ENCODE measurements at places on chromosomes 11 and 22.

GRCh38 chr11:7657306-7658025 lies 15.8 kb downstream of the CYB5R2 start:
- no peak for DNase-seq

DNA sequence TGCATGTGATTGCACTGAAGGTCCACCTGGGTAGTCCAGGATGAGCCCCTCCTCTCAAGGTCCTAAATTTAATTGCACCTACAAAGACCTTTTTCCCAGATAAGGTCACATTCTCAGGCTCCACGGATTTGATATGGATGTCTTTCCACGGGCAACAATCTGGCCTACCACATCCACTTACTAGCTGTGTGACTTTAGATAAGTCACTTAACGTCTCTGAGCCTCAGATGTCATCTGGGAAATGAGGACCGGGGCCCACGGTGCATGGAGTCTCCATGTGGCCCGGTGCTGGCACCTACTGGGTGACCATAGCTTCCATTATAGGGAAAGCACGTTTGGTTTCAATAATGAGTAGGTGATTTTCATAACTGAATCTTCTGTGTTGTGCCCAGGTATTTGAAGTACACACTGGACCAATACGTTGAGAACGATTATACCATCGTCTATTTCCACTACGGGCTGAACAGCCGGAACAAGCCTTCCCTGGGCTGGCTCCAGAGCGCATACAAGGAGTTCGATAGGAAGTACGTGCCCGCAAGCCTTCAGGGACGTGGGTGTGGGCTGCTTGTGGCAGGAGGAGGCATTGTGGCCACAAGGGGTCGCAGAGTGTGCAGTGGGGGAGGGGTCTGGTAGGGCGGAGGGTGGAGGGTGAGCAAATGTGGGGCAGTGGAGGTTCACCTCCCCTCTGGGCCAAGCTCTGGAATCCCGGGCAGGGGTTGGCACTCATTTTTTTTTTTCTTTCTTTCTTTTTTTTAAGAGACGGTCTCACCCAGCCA lies 55.7 kb downstream of the ARHGAP8 start:
- DNase-seq = no peak

GRCh38 chr22:49986325-49986724 lies 25.8 kb downstream of the PIM3 start:
- no peak for DNase-seq

GRCh38 chr11:72012897-72013721 lies 14.4 kb downstream of the IL18BP start:
- DNase-seq = no peak

GRCh38 chr11:31728432-31728831 lies 82.7 kb downstream of the PAX6 start:
- no peak for DNase-seq

- DNase-seq = no peak
These were observed 26.9 kb downstream of the DRD2 start for GRCh38 chr11:113448316-113448677.

DNA sequence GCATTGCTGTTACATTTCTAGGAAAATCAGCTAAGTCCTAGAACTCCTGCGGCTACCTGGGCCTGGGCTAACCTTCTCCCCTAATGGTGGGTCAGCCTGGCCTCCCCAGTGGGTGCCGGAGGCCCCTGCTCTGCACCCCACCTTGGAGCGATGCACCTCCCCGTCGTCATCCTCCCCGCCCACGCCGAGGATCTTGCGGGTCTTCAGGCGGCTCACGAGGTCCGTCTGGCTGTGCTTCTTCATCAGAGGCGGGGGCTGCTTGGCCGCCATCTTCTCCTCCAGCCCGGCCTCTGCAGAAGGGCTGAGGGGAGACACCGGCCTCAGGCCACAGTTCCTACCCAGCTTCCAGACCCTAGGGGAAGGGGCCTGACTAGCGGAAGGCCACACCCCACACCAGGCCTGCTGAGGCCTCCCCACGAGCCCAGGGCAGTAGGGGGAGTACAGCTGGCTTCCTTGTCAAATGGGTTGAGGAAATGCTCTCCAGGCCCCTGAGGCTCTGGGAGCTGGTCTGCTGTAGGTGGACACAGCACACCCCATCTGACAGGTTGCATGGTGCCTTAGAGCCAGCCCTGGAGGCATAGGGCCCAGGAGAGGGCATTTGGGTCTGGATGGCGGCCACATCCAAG lies 12.5 kb downstream of the TP53I11 start:
- DNase-seq = no peak

DNA sequence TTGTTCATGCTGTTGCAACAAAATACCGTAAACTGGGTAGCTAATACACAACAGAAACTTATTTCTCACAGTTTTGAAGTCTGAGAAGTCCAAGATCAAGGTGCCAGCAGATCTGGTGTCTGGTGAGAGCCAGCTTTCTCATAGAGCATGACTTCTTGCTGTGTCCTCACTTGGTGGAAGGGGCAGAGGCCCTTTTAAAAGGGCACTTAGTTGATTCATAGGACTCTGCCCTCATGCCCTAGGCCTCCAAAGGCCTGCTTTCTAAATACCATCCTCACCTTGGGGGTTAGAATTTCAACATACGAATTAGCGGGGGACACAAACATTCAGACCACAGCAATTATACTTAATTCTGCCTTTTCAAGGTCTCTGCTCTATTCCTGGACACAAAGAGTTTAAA lies 52.3 kb upstream of the FDX1 start:
- no peak for DNase-seq

DNA sequence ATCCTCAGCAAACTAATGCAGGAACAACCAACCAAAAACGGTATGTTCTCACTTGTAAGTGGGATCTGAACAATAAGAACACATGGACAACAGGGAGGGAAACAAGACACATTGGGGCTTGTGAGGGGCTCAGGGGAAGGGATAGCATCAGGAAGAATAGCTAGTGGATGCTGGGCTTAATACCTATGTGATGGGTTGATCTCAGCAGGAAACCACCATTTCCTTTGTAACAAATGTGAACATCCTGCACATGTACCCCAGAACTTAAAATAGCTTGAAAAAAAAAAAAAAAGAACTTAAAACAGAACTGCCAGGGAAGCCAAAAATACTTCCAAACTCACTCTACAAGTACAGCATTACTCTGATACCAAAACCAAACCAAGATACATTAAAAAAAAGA lies 33.8 kb downstream of the CASP4 start:
- DNase-seq = no peak

GRCh38 chr22:38213319-38213989 lies 11.7 kb downstream of the MAFF start:
- DNase-seq = no peak

GRCh38 chr11:129930296-129930695 lies 34.9 kb upstream of the NFRKB start:
- DNase-seq = no peak

GRCh38 chr11:63888170-63889086 lies 28.5 kb downstream of the RCOR2 start:
- DNase-seq = peak; percentile 93

DNA sequence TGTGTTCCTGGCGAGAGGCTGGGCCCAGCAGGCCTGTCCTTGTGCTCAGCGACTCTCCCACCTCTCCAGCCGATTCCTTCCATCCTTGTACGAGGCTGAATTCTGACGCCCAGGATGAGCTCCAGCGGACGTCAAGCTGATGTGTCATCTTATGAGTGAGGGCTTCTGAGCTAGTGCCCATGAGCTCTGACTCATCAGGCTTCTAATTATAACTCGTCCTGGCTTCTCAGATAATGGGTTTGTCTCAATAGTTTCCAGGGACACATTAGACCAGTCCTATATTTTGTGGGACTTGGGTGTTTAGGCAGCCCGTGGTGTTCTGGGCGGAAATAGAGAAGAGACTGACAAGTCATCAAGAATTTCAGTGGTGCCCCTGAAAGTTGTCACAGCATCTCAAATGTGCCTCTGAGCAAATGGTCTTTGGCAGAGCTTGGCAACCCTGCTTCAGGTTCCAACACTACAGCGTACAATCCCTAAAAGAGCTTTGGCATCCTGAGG lies 108.2 kb upstream of the CD44 start:
- DNase-seq = no peak

GRCh38 chr11:133787379-133788141 lies 57.8 kb downstream of the SPATA19 start:
- peak; percentile 38 for DNase-seq

- DNase-seq = no peak
These were observed 72.0 kb downstream of the TRIM29 start for GRCh38 chr11:120065876-120066275.

GRCh38 chr11:16613262-16613511 lies 125.3 kb upstream of the C11orf58 start:
- no peak for DNase-seq

- no peak for DNase-seq
These were observed 1341.5 kb upstream of the TENM4 start for GRCh38 chr11:80782135-80782885.

DNA sequence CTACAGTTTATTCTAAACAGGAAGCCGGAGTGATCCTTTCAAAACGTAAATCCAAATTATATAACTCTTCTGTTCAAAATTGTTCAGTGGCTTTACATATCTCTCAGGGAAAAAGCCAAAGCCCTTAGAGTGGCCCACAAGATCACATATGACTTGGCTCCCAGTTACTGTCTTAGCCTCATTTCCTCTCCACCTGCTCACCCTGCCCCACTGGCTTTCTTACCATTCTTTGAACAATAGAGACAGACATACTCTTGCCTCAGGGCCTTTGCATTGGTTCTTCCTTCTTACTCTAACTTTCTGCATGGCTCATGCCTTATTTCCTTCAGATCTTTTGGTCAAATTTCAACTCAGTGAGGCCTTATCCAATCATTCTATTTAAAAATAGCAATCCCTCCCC lies 52.1 kb downstream of the STIM1 start:
- DNase-seq = no peak

GRCh38 chr11:102268083-102268984 lies 49.0 kb upstream of the BIRC3 start:
- peak; percentile 94 for DNase-seq

GRCh38 chr11:65205602-65205967 lies 23.9 kb downstream of the CAPN1 start:
- no peak for DNase-seq

GRCh38 chr22:17380359-17381087 lies 11.3 kb downstream of the CECR2 start:
- no peak for DNase-seq

DNA sequence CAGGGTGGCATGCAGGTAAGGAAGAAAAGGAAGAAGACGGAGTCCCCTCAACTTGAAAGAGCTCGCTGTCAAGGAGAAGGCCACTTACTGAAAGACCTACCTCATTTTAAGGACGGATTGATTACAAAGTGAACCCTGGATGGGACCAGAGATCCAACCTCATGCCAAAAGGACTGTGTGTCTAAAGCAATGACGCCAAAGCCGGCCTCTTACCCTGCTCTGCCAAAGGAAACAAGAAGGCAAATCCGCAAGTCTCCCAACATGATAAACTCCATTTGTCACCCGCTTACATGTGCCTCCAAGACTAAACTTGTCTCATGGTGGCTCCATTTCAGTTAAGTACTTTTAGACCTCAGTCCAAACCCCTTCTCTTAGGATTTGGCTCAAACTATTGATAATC lies 148.7 kb upstream of the MTMR2 start:
- no peak for DNase-seq

- no peak for DNase-seq
These were observed 5.7 kb upstream of the KRTAP5-6 start for GRCh38 chr11:1691026-1691877.

Data from NCI-H2029 (cell line).